ENCODE measurements at places on chromosomes 3 and 15.
A peak's percentile ranks its signal among the peaks of the same experiment; 100 is the strongest.

DNA sequence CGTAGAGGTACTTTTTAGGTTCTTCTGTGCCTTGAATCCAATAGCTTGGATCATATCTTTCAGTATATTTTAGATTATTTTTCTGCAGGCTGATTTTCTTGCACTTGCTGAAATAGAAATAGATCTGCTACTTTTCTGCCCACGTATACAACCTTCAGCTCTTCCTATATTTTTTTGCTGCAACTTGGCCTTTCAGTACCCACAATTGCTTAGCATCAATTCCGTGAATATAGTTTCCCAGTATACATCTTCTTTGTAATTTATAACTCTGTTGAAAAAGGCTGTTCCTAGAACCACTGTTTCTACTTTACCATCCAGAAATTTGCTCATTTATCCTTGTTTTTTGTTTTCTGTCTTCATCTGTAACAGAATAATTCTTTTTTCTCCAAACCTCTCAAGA lies 36.2 kb downstream of the GTF2E1 start:
- DNase-seq, result no peak

DNA sequence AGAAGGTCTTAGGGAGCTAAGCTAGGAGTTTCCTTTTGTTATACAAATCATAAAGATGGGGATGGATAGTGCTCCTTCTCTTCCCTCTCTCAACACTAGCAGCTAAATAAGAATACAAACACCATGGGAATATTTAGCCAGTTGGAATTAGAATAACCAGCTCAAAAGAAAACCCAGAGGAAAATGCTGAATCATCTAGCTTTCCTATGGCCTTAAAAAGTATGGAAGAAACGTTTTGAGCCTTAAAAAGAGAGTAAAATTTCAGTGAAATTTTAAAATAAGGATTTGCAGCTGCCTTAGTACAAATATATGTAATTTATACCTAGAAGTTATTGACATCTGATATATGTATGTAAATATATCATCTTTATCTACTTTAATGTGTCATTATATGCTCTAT lies 245.8 kb downstream of the STXBP5L start:
- no peak for DNase-seq

DNA sequence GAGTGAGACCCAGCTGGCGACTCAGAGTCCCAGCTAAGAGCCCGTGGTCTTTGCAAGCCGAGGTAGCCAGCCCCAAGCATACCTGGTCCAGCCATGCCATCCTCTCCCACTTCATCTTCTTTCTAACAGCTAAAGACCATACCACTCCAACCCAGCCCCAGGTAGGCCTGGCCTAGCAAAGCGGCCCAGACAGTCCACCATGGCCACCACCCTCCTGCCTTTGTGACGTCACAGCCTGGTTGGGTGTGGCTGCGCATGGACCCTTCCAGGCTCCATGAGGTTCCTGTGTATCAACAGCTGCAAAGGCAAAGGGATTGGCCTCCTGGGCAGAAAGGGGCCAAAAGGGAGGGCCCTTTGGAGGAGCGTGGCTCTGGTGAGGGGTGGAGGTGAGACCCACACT lies 4.1 kb downstream of the NTRK3 start:
- no peak for DNase-seq

DNA sequence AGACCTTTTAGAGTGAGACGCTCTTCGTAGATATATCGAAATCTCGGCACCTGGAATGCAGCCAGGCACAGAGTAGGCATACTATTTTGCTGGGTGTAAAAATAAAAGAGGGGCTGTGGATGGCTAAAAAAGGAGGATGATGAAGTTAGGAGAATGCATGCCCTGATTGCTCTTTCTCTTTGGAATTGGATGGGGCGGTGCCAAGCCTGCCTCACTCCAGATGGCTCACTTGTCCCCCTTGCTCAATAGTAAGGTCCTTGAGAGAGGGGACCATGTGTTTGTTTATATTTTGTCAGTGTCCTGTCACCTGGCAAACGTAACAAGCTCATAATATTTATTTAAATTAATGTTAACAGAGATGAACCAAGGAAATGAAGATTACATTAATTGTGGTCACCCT lies 33.0 kb downstream of the SNRK start:
- no peak for DNase-seq

DNA sequence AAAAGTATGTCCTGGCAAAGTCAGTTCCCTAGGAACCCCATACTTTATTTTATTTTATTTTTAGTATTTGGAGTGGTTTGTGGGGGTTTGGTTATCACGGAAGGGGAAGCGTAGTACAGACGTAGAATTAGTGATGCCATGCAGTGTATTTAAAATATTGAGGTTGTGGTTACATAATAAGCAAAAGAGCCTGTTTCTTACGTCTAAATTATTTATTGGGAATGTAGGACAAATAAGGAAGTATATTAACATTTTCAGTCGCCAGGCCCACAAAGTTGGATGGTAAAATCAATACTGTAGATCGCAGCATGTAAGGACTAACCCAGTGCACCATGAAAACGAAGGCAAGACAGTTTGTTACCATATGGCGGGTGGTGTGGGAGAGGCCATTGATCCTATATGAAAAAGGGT lies 558 bp downstream of the DTWD1 start:
- peak; percentile 33 for DNase-seq

DNA sequence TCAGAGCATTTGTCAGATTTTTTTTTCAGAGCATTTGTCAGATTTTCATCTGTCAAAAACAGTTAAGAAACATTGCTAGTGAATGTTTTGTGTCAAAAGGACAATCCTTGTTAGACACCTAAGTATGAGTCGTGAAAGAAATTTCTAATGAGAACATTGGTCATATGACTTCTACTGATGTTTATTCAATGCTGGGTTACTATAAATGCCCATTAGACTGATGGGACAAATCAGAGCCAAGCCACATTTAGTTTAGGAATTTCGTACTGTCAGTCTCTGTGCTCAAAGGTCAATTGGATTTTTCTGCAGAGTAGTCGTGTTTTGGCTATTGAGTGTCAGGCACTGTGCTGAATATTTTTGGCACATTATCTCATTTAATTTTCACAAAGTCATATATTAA lies 31.6 kb downstream of the TSC22D2 start:
- DNase-seq, result no peak

DNA sequence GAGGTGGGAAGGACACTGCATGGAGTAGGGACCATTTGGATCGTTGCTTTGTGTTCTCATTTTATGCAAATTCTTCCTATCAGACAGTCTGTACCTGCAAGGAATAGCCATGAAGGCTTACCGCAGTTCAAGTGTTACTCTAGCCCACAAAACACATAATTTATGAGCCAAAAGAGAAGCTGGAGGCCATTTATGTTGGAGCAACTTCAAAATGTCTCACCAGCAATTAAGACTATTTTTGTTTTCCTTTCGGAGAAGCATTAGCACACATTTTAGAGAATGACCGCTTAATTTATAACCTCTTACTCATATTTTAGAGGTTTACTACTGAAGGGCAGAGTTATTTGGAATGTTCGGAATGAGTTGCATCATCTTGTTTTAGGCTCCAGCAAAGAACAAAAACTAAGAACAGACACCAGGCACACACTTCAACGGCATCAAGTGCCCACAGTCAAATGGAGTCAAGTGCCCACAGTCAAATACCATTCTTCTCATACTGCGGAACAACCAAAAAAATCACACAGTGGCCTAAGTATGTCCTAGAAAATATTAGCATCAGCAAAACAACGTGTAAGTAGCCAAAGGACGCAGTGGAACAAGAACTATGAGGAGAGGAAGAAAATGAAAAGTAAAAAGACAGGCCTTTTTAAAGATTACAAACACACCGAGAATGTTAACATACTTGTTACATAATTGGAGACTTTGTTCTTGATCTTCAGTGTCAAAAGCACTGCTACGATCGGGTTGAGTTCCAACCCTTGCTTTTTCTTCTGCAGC lies 17.5 kb upstream of the GOLGA8J start:
- no peak for DNase-seq

DNA sequence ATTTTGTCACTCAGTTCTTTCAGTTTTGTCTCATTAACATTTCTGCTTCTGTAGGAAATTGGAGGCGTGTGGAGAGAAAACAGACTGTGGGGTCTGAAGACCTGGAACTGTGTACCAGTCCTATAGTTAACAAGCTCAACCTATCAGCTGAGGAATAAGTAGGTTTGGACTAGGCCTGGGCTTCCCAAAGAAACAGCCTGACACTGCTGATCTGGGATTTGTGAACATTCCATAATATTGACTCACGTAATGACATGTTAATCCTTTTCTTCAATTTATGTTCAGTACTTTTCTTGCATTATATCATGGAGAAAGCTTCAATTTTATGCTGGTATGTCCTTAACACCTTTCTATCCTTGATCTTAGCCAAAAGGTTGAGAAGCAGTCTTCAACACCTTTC lies 181.6 kb upstream of the RORA start:
- no peak for DNase-seq

- DNase-seq, result no peak
These were observed 84.7 kb downstream of the PPP2R3A start for GRCh38 chr3:136050250-136050649.

DNA sequence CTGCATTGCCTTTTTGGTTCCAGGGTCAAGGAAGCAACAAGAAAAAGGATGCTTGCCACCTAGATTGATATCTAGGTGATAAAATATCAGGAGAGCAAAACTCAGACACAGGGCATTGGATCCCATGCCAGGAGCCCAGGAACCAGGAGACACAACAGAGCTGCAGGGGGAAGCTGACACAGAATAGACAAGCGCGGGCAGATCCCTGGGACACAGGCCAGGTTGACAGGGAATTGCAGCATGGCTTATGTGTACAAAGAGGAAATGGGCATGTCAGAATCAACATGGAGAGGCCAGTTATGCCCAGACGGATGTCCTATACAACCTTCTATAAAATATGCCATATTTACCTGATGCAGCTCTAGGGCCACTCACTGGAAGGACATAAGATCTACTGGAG lies 84.2 kb downstream of the SEMA6D start:
- DNase-seq, result no peak

DNA sequence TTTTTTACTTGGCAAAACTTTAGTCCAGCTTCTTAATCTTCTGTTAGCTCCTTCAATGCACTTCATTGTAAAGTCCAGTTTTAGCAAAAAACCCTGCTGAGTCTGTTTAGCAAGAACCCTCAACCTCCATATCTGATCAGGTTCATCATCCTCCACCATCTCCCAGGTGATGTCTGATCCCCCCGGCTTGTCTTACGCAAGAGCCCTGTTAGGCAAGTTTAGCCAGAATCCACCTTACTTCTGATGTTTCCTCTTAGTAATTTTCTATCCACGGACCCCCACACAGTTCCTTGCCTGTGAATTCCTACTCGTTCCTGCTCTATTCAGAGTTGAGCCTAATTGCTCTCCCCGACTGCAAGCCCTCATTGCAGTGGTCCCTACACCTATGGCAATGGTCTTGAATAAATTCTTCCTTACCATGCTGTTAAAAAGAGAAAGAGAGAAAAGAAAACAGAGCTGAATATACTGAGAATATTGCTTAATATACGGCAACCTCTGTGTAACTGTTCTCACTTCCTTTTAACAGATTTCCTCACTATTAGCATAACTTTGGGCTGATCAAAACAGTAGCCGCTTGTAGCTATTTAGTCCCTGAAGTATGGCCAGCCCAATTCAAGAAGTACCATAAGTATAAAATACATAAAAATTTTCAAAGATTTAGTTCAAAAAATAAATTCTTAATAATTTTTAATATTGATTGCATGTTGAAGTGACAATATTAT lies 78.7 kb upstream of the MME start:
- DNase-seq, result no peak

DNA sequence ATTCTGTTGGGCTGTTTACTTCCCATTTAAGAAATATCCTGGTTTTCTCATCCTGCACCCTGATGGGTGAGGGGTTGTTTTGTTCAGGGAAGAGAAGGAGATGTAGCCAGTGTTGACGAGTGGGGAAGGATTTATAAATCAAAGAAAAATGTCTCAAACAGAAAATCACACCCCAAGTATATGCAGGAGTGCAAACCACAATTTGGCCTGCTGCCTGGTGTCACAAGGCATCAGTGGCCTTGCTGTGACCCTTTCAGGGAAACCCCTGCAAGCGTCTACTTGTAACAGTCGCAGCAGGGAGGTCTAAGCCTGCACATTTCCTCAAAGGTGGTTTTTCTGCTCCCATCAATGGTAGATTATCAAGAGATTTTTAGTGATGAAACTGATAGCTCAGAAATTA lies 132.6 kb upstream of the LRRN1 start:
- DNase-seq, result no peak

DNA sequence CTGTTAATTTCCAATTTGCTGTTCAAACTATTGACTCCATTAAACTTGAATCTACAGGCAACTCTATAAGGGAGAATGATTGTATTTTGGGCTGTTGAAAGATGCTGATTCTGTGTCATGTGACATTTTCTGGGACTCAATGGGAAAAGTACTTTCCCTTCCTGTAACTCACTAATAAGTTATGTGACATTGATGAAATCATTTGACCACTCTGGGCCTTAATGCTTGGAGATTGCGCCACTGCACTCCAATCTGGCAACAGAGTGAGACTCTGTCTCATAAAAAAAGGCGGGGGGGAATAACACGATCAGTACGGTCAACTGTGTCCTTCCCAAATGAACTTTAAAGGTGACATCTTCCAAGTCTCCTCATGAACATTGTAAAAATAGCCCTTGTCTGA lies 215.2 kb upstream of the SGO1 start:
- no peak for DNase-seq

- no peak for DNase-seq
These were observed 7.3 kb upstream of the CACNA1D start for GRCh38 chr3:53486961-53487654.

DNA sequence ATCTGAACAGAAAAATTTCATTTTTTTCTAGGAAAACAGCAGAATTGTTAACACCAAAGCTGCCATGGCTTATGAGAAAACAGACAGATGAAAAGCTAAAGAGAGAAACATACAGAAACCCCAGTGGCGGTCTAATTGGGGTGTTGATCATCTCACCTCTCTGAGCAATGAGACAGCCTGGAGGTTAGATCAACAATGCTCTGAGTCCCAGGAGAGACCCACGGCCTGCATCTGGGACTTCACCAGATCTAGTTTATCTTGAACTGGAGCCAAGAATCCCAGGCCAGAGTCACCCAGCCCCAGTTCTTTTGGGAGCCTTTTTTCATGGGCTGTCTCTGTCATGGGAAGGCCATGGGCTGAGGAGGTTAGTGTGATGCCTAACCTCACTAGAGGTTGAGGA lies 3.5 kb upstream of the GALNT15 start:
- DNase-seq, result no peak

GRCh38 chr3:23809840-23810342 lies 4.1 kb downstream of the UBE2E1 start:
- no peak for DNase-seq

- no peak for DNase-seq
These were observed 51.5 kb downstream of the MGLL start for GRCh38 chr3:127770671-127771355.

- DNase-seq, result no peak
These were observed 495 bp downstream of the HYAL2 start for GRCh38 chr3:50322115-50322385.
